Iris pigment epithelial cell (primary cell): ENCODE measurements at places on chromosomes 5 and 9.
A peak's percentile ranks its signal among the peaks of the same experiment; 100 is the strongest.

DNA sequence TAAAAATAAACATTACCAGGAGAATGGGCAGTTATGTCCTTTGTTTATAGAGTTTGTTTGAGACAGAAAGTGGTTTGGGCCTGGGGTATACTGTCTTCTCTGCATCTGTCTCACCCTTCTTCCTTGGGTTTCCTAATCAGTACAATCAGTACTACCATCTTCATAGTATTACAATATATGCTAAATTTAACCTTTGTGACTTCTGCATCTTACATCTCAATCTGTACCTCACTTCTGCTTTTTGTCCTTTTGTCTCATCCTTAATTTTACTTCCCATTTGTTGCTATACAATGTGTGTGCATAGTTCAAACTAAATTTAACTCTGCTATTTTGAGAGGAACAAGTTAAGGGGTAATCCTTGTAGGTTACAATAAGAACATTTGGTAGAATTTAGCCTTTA, 19.6 kb downstream of the FBXO38 start:
- DNase-seq, result no peak

GRCh38 chr9:112838342-112838741, 52.3 kb downstream of the SLC46A2 start:
- DNase-seq, result no peak

DNA sequence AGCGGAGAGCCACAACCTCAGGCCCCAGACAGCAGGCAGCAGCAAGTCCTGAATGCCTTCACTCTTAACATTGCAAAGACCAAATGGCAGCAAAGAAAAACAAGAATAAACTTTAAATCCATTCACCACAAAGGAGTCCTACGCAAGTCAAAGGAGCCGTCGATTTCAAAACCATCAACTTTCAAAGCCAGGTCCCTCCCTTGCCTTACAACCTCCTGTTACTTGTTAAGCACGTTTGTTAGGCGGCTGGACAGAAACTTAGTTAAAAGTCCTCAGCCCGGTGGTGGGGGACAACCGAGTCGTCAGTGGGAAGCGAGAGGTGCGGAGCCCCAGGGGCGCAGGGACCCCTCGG, 938 bp downstream of the LPAR1 start:
- DNase-seq, result peak; percentile 64

DNA sequence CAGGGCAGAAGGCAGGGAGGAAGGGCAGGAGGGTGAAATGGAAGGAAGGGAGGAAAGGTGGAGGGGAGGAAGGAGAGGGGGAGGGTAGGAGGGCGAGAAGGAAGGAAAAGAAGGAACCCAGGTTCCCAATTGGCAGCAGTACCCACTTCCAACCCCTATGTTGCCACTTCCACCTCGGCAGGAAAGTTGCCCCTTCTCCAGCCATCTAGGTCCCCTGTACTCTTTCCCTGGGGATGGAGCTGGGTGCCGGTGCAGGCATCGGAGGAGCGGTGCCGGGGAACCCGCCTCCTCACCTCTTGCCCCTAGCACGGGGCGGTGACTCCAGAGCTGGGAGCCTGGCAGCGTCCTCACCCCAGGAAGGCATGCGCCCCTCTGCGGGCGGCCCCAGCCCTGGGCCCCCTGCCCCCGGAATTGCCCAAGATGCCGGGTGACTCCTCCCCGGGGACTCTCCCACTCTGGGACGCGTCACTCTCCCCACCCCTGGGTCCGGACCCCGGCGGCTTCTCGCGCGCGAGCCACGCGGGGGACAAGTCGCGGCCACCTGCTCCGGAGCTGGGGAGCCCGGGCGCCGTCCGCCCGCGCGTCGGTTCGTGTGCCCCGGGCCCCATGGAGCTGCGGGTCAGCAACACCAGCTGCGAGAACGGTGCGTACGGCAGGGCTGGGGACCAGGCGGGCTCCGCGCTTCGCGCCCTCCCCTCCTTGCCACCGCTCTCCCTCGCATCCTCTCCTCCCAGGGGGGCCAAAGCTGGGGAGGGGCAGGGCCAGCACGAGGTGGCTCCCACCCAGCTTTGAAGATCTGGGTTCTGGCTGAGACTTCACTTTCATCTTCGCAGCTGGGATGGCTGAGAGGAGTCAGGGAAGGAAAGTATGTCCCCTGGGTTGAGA, at the start of gene NIPAL4:
Gene NIPAL4 (plus strand): TSS at position 499 of the 885 bp plus-strand sequence. CDS start 108 bp downstream, at position 607.
- no peak for DNase-seq

- peak; percentile 80 for DNase-seq
Measured at GRCh38 chr9:12843735-12844134, 68.9 kb downstream of the LURAP1L start.

- DNase-seq, result no peak
Measured at GRCh38 chr9:98974554-98974953, 30.8 kb downstream of the COL15A1 start.

DNA sequence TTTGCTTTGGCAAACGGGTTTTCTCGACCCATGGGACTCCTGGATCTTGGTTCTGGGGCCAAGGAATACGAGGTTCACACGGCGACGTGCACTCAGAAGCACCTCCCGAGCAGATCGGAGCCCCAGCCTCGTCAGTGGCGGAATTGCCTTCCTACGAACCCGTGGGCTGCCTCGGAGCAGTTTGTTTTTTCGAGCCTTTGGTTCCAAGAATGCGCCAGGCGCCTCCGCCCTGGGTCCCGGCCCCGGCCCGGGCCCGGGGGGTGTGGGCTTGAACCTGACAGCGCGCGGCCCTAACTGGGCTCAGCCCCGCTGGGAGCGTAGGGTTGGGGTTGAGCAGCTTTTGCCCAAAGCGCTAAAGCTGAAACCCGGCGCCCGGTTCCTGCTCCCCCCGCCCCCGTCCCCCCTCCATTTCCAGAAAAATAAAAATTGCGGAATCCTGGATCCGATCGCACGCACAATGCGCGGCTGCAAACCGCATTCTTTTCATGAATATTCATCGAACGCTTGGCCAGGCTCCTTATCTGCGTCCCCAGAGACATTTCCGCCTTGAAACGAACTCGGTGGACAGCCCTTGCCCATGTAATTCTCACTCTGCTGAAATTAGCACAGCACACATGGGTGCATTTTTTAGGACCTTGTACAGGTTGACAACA, 1.0 kb downstream of the BASP1 start:
- DNase-seq, result peak; percentile 64

GRCh38 chr5:114362197-114362976, 517 bp downstream of the KCNN2 start:
- peak; percentile 39 for DNase-seq

- peak; percentile 26 for DNase-seq
Measured at GRCh38 chr9:31519826-31520225, 864.6 kb upstream of the ACO1 start.
